SJSA1 (cell line): ENCODE measurements at places on chromosomes 13 and 19. TPM values are rescaled to one million over a fixed set of nuclear protein-coding genes. Genes with fewer than 3 reads are reported as not detected.

- DNase-seq, result no peak
These were observed 7.3 kb downstream of the TARM1 start for GRCh38 chr19:54073829-54074228.

GRCh38 chr19:49368711-49369358, 5.2 kb downstream of the DKKL1 start:
- DNase-seq, result no peak

DNA sequence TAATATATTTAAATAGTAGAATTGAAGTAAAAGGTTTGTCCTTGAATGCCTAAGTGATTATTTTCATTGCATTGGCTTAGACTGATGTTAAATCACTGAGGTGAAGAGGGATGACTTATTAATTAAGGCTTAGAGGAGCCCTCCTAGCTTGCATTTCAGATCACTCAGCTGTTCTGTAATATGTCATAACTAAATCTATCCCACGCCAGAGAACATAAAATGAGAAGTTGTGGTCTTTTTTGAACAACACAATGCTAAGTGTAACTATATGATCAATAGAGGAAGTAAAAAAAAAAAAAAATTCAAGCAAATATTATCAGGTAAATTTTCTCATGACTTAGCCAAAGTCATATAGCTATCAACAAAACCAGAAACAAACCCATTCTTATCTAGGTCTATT, 752.2 kb downstream of the GPC5 start:
- no peak for DNase-seq

DNA sequence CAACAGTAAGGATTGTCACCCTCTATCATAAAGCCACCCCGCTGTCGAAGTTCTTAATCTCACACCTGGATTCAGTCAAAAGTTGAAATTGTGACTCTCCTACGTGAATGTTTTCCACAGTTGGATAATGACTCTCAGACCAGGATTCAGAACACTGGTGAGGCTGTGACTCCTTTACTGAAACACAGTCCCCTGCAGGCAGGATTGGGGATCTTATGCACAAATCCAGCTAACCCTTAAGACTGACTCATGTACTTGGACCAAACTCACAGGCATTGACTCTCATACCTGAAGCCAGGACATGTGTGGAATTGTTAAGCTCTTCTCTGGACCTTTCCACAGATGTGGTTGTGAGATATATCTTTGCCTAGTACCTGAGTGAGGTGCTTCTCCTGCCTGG, 46.8 kb downstream of the ZNF85 start:
- DNase-seq, result no peak

GRCh38 chr19:47230054-47230920, 712 bp downstream of the BBC3 start:
- DNase-seq, result peak; percentile 65

DNA sequence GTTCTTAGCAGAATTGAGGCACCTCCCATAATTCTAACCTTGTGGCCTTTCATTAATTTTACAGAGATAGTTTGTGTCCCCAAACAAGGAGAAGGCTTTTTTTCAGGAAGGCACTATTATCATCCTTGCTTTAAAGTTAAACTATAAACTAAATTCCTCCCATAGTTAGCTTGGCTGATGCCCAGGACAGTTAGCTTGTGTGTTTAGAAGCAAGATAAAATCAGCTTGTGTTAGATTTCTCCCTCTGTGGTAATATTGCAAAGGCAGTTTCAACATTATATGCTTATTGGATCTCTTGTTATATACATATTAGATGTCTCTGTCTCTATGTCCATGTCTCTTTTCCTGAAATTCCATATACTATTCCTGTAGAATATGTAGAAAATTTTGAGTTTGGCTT, 342.7 kb downstream of the TBC1D4 start:
- DNase-seq, result no peak

DNA sequence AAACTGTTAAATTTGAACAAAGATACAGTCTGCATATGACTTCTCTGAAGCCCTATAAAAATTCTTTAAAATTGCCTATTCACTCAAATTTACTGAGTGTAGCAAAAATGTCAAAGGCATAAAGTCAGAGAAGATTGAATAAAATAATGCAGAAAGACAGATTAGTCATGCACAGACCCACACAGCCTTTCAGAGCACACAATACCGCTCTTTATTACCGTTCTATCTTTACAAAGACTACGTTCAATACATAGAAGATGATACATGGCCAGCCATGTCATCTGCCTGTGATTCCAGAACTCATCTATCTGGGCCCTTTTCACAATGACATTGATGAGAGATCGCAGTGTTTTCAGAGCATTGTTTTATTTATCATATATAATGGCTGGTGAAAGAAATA, 107.2 kb downstream of the URI1 start:
- no peak for DNase-seq

The LCP1 gene
- 49.3 and 73.0 TPM in 2 replicates for total RNA-seq

The NMRK2 gene
- total RNA-seq, result not detected in 2 replicates

The LRRC4B gene
- not detected in 2 replicates for total RNA-seq

The KIR3DL3 gene
- total RNA-seq, result not detected in 2 replicates

The CCDC159 gene
- 5.1 and 7.3 TPM in 2 replicates for total RNA-seq

The NKPD1 gene
- total RNA-seq, result not detected in 2 replicates

The SSC5D gene
- total RNA-seq, result not detected in 2 replicates
